ENCODE measurements at places on chromosomes 5 and 9. TPM values are rescaled to one million over a fixed set of nuclear protein-coding genes. Genes with fewer than 3 reads are reported as not detected.
A peak's percentile ranks its signal among the peaks of the same experiment; 100 is the strongest.

GRCh38 chr5:179163236-179164155 lies 103.3 kb downstream of the ZNF354C start:
- H3K27ac ChIP-seq = peak overlapping the region; percentile 24
- no peaks in the 10 kb centered on the region for H3K4me1 ChIP-seq
- no peaks in the 10 kb centered on the region for H3K27me3 ChIP-seq
- peak; percentile 68 for DNase-seq

GRCh38 chr5:171990713-171991015 lies 15.8 kb downstream of the FBXW11 start:
- DNase-seq = no peak
- H3K4me1 ChIP-seq = peaks cover 20% of the 10 kb centered on the region
- no peaks in the 10 kb centered on the region for H3K27me3 ChIP-seq

DNA sequence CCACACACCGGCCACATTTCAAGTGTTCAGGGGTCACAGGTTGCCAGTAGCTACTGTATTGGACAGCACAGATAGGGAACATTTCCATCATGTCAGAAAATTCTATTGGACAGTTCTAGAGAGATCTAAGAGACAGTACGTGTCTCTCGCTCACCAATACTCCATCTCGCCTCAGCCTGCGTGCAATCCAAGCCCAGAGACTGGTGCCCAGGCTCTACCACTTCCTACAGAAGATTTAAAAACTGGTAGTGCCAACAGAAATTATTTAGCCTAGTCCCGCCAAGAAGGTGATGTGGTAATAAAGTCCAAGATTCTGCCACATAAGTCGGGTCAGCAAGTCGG lies 390 bp upstream of the SNX2 start:
- DNase-seq = no peak
- H3K36me3 ChIP-seq = no peaks in the 10 kb centered on the region
- peaks cover 41% of the 10 kb centered on the region for H3K4me1 ChIP-seq
- peak overlapping the region; percentile 94 for H3K4me3 ChIP-seq

DNA sequence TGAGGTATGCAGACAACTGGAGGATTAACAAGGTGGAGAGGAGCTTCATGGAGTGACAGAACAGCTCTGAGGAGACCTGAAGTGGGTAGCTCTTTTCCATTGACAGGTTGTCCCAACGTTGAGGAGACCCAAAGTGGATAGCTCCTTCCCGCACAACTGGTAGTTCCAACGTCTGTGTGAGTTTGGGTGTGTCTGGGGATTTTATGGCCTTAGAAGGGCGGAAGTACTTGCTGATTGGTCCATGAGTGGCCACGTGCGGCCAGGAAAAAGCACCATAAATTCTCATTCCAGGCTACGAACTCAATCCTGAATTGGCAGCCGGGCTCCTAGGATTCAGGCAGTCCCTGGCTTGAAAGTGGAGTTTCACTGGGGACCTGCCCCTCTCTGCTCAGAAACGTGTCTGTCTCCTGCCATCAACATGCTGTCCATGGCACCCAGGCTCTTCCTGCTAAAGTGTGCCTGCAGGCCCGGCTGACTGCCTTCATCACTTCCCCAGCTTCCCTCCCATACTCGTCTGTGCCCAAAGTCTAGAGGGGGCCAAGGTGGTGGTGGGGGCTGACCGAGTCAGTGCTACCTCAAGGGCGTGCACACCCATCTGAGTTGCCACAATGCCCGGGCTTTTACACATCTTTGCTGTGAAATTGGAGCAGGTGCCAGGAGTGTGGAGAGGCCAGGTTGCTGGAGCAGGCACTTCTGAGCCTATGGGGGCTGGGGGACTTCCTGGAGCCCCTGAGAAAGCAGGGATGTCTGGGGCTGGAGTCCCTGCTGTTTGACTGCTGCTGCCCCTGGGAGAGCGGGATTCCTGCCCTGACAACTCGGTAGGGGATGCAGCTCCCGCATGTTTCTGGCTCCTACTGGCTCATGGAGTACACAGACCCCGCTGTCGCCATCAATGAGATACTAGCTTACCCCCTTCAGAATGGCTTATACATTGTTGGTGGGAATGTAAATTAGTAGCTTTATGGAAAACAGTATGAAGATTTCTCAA lies 2034.6 kb upstream of the ACO1 start:
- no peaks in the 10 kb centered on the region for H3K4me1 ChIP-seq
- H3K27ac ChIP-seq = no peak overlapping the region
- peak; percentile 68 for DNase-seq
- H3K4me3 ChIP-seq = no peak overlapping the region

- H3K27me3 ChIP-seq = no peaks in the 10 kb centered on the region
- H3K4me3 ChIP-seq = no peak overlapping the region
- no peak overlapping the region for H3K27ac ChIP-seq
- peaks cover 18% of the 10 kb centered on the region for H3K4me1 ChIP-seq
- DNase-seq = no peak
- peaks cover 13% of the 10 kb centered on the region for H3K36me3 ChIP-seq
These were observed 4.5 kb downstream of the AK6 start for GRCh38 chr5:69364850-69365249.

- H3K4me1 ChIP-seq = peaks cover 15% of the 10 kb centered on the region
- no peak for DNase-seq
- no peak within 1 kb of the TSS for H3K4me3 ChIP-seq
- H3K36me3 ChIP-seq = no peaks in the 10 kb centered on the region
These were observed at the start of gene DMRT3 for GRCh38 chr9:976258-976942. TSS of gene DMRT3 (plus strand) at chr9:976655. CDS start at chr9:977002, 347 bp downstream.

DNA sequence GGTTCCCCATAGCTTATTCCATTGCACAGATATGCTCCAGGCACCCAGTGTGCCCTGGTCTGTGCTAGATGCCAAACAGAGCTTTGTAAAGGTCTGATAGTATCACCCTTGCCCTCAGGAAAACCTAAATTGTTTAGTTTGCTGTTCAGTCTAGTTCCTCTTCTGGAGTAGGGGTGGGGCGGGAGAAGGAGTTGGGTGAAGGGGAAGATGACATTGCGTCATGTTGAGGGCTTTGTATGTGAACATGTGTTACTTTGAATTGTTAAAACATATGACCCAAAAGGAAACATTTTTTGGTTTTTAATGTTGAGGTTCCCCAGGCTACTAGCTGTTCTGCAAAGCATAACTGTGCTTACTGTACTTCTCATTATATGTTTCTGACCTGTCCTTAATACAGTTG lies 40.6 kb downstream of the HACD4 start:
- no peak for DNase-seq
- no peak overlapping the region for H3K4me3 ChIP-seq
- H3K36me3 ChIP-seq = peaks cover 27% of the 10 kb centered on the region
- peaks cover 27% of the 10 kb centered on the region for H3K4me1 ChIP-seq

GRCh38 chr9:129946246-129946995 lies 96.6 kb downstream of the FNBP1 start:
- peaks cover 6% of the 10 kb centered on the region for H3K4me1 ChIP-seq
- H3K27me3 ChIP-seq = no peaks in the 10 kb centered on the region
- H3K36me3 ChIP-seq = peaks cover 14% of the 10 kb centered on the region

DNA sequence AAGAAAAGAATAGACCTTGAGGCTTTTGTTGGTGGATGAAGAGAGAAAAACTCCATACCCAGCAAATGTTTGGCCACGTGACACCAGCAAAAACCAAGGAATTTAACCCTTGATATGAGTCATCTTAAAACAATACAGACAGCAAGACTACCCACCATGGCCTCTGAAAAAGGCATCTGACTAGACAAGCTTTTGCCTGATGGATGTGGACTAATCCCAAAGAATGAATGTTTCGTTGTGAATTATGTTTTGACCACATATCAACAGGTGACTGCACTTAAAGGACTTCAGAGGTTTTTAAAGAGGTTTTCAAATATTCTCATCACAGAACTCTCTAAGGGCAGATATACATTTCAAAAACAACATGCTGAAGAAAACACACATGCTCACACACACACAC lies 33.0 kb upstream of the SLC1A3 start:
- no peak overlapping the region for H3K4me3 ChIP-seq
- no peaks in the 10 kb centered on the region for H3K27me3 ChIP-seq
- H3K4me1 ChIP-seq = peaks cover 12% of the 10 kb centered on the region
- no peak for DNase-seq
- no peaks in the 10 kb centered on the region for H3K36me3 ChIP-seq
- no peak overlapping the region for H3K27ac ChIP-seq

GRCh38 chr5:39005566-39006232 lies 68.5 kb downstream of the RICTOR start:
- H3K4me3 ChIP-seq = no peak overlapping the region
- H3K4me1 ChIP-seq = no peaks in the 10 kb centered on the region
- H3K36me3 ChIP-seq = peaks cover 15% of the 10 kb centered on the region

GRCh38 chr5:35416217-35416988 lies 186.1 kb upstream of the PRLR start:
- no peaks in the 10 kb centered on the region for H3K36me3 ChIP-seq
- peaks cover 9% of the 10 kb centered on the region for H3K27me3 ChIP-seq
- no peak for DNase-seq
- no peak overlapping the region for H3K4me3 ChIP-seq
- H3K27ac ChIP-seq = no peak overlapping the region
- H3K4me1 ChIP-seq = no peaks in the 10 kb centered on the region

DNA sequence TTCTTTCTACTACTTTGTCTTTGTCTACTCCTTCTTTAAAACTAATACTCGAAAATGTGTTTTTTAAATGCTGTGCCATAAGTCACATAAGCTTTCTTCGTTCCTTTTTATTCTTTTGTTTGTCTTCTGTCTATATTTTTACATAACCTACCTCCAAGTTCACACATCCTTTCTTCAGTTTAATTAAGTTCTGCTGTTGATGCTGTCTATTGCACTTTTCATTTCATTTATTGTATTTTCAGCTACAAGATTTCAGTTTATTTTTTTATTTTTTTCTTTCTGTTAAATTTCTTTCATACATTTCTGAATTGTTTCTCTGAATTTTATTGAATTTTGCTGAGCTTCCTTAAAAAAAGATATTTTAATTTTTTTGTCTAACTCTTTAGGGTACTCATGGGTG lies 878.2 kb downstream of the MAT2B start:
- no peak overlapping the region for H3K4me3 ChIP-seq
- H3K27me3 ChIP-seq = no peaks in the 10 kb centered on the region
- H3K36me3 ChIP-seq = peaks cover 5% of the 10 kb centered on the region
- no peak overlapping the region for H3K27ac ChIP-seq

DNA sequence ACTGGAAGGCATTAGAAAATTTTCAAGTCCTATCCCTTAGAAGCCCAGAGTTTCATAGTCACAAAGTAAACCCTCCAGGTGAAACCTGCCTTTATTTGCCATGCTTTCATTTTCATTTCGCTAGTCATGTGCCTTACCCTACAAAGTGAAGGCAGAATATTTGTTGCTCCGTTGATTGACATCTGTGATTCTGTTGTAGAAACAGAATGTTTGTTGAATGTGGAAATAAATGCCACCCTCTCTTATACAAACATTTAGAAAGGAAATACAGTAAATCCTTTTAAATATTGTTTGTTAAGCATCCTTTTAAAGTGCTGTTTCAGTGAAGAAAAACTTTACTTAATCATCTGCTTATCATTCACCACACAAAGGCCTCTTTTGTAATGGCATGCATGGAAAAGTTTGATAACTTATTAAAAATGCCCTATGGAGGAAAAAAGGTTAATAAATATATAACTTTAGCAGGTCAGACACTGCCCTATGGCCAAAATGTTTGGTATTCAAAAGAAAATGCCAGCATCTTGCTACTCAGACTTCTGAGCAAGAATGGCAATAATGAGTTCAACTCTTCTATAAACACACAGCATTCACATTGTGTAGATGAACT lies 34.3 kb upstream of the CAST start:
- H3K27me3 ChIP-seq = no peaks in the 10 kb centered on the region
- H3K4me1 ChIP-seq = peaks cover 38% of the 10 kb centered on the region
- no peak for DNase-seq
- H3K27ac ChIP-seq = no peak overlapping the region
- peaks cover 1% of the 10 kb centered on the region for H3K36me3 ChIP-seq

GRCh38 chr5:150105928-150106615 lies 19.7 kb upstream of the CSF1R start:
- no peak overlapping the region for H3K27ac ChIP-seq
- H3K27me3 ChIP-seq = no peaks in the 10 kb centered on the region
- H3K4me1 ChIP-seq = peaks cover 41% of the 10 kb centered on the region
- no peak for DNase-seq

DNA sequence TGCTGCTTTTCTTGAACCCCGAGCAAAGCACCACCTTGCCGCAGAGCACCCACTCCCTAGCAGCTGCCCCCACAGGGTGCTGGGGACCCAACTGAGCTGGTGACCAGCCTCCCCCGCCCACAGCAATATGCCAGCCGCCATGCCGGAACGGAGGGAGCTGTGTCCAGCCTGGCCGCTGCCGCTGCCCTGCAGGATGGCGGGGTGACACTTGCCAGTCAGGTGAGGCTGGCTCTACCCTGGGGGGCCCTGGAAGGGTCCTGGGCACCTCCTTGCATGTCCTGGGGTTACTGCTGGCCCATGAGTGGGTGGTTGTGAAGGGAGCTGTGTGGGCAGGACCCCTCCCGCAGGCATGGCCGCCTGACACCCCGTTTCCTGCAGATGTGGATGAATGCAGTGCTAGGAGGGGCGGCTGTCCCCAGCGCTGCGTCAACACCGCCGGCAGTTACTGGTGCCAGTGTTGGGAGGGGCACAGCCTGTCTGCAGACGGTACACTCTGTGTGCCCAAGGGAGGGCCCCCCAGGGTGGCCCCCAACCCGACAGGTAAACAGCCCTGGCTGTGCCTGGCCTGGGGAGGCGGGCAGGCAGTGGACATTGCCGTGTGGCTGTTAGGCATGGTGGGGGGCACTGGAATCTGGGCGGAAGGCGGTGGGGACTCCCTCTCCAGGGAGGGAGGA lies 7.2 kb downstream of the EGFL7 start:
- peaks cover 7% of the 10 kb centered on the region for H3K4me1 ChIP-seq
- H3K36me3 ChIP-seq = no peaks in the 10 kb centered on the region
- no peak overlapping the region for H3K27ac ChIP-seq
- H3K27me3 ChIP-seq = no peaks in the 10 kb centered on the region

DNA sequence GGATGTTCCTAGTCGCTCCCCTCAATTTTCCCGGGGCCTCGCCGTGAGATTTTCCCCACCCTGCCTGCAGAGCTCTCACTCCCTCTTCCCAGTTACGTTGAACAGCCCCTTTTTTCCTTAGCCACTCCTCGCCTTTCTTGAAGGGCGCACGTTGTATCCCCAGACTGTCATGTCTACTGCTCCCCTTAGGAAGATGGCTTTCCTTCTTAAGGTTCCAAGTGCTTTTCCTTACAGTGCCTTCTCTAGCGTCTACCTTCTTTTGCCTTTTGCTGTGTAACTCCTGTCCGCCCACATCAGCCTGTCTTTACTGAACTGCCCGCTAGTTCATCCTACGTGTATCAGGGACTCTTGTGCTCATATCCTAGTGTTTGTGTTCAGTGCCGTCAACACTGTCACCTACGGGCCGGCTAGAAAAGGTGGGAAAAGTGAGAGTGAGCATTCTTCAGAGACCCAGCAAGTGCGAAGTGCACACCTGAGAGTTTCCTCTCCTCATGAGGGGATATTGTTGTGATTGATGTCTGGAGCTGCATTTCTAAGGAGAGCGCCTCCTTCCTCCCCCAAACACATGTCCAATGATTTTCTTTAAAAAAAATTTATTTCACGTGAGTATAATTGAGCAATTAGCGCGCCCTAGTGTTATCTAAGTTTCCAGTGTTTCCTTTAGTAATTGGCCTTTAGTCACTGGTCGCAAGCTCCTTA lies 764 bp downstream of the CAMLG start:
- H3K27ac ChIP-seq = peak overlapping the region; percentile 98
- H3K36me3 ChIP-seq = no peaks in the 10 kb centered on the region
- H3K4me3 ChIP-seq = peak overlapping the region; percentile 99
- DNase-seq = peak; percentile 41
- H3K4me1 ChIP-seq = peaks cover 19% of the 10 kb centered on the region
- H3K27me3 ChIP-seq = no peaks in the 10 kb centered on the region

The DAB2IP gene
- 36.6 TPM for total RNA-seq

The ANKRD34B gene
- total RNA-seq = not detected

The C9 gene
- not detected for total RNA-seq

The PFN3 gene
- total RNA-seq = not detected

The PCDHGA6 gene
- total RNA-seq = 0.65 TPM

The TRIM41 gene
- total RNA-seq = 17.9 TPM

The PCDHA9 gene
- total RNA-seq = 2.0 TPM

The PCDHGA2 gene
- total RNA-seq = 0.23 TPM
